Placental pericyte (primary cell): ENCODE measurements at places on chromosomes 16 and 17. TPM values are rescaled to one million over a fixed set of nuclear protein-coding genes. Genes with fewer than 3 reads are reported as not detected.

ANKS3 gene
- total RNA-seq = 26.7 and 31.4 TPM in 2 replicates

CLDN9 gene
- not detected in 2 replicates for total RNA-seq

ITGAD gene
- total RNA-seq = not detected in 2 replicates

DNAH2 gene
- 0.88 TPM in 1 of 2 replicates, not detected in the other for total RNA-seq

ABCC12 gene
- 0.14 TPM in 1 of 2 replicates, not detected in the other for total RNA-seq

KRT36 gene
- 0.22 TPM in 1 of 2 replicates, not detected in the other for total RNA-seq

PKMYT1 gene
- 0.22 and 27.1 TPM in 2 replicates for total RNA-seq

GNGT2 gene
- total RNA-seq = 0.14 and 0.66 TPM in 2 replicates

ARL5C gene
- not detected in 2 replicates for total RNA-seq

SHISA6 gene
- not detected in 2 replicates for total RNA-seq
